NAMALWA (cell line): ENCODE measurements at places on chromosomes 13 and 19.

DNA sequence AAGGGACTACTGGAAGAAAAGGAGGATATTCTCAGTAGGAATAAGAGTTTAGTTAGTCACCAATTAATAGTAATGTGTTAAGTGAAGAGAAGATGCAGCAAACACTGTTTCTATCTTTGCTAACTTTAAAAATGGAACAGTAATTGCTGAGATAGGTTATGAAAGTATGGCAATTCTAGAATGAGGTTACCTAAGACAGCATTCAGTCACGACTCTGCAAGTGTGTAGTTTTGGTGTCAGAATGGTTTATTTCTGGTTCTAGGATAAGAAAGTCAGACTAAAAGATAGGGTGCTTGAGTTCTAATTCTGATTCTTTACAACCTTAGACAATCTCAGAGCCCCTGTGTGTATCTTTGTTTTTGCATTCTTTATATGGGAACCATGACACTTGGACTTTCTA is 138.1 kb downstream of the POU4F1 start:
- no peak for DNase-seq

GRCh38 chr13:103926118-103926517 is 859.9 kb upstream of the SLC10A2 start:
- DNase-seq = no peak

DNA sequence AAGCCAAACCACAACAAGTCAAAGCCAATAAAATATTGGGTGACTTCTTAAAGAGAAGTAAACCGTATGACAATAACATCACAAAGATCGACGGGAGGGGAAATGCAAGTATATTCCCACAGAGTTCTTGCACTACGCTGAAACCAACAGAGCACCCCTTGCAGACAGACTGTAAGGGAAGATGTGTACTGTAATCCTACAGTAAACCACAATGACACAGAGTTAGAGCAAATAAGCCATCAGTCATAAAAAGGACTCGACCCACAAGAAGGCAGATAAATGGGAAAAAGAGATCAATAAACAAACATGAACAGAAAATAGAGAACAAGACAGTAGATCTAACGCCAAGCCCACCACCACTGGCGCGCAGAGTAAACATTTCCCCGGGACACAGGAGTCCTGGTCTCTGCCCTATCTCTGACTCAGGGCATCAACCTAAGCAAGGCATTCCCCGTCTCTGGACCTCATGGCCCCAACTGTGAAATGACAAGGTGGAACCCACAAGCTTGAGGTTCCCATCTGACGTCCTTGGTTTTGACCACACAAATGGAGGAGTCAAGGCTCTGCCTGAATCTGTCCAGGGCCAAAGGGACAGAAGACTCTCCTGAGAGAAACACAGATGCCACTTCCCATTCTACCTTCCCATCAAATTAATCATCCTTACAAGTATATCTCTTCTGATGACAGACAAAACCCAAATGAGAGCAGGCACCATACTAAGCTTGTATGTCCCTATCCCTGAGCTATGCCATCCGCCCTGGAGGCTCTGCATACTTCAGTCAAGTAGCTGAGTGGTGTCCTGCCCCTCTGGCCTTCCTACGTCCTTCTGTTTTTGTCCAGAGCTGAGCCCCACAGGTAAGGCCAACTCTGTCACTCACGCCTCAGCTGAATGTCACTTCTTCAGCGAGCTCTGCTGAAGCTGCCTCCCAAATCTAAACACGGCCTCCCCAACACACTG is 15.0 kb downstream of the SAFB2 start:
- no peak for DNase-seq

GRCh38 chr19:48639483-48640375 is 2.5 kb upstream of the DBP start:
- no peak for DNase-seq

DNA sequence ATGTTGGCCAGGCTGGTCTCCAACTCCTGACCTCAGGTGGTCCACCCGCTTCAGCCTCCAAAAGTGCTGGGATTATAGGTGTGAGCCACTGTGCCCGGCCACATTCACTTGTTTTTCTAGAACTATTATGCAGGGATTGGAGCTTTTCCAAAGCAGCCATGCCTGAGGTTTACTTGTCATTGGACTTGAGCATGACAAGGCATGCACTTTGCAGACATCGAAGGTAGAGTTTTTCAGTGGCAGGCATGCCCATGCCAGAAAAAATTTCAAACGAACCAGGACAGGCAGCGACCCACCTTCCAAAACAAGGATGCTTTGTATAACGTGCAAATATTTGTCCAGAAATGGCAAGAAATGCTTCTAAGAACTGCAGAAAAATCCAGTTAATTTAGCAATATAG is 17.7 kb downstream of the PNMA8A start:
- DNase-seq = no peak

GRCh38 chr13:37868691-37869505 is 674 bp downstream of the TRPC4 start:
- DNase-seq = no peak

DNA sequence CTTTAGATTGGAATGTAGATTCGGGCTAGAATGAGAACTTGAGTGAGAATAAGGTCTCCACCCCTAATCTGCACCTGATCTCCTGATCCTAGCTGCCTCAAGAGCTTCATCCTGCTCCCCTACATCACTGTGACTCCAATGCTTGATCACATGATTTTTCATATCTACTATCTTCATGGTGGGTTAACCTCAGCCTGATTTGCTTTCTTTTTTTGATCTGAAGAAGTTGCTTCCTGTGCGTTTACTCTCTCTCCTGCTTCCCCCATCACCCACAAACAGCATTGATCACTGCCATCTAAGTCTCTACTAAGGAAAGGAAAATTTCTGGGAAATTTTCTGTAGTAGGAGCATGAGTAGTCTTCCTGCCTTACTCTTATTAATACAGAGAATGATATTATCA is 1542.1 kb upstream of the SLC10A2 start:
- no peak for DNase-seq

DNA sequence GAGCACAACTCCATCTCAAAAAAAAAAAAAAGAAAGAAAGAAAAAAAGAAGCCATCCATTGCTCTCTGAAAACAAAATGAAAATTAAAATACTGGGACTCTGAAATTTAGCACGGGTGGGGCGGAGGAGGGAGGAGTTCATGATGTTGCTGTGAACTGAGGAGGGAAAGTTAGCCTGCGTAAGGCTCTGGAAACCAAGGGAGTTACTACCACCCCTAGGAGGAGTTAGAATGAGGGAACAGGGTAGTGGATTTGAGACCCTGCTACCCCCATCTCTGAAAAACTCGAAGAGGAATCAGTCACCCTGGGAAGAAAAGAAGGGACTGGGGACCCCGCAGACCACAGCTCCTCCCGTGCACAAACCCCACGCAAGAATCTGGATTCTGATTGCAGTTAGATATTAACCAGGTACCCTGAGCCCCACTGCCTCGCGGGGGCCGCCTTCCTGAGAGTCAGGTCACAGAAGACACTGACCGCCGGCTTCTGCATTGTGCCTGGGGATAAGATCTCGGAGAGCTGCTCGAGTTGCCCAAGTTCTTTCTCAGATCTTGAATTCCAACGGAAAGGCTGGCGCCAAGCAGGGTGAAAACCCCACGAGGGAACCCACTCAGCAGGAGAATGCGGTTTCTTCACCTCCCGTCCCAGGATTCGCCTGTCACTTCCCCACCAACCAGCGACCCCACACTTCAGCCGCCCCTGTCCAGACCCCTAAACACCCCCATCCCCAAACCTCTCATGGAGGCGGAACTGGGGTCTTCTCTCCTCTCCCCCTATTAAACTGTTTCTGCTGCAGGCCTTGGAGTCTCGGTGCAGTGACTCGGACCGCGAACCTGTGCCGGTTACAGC is 870 bp downstream of the ZNF442 start:
- no peak for DNase-seq

GRCh38 chr19:38039966-38040365 is 133.0 kb downstream of the SIPA1L3 start:
- DNase-seq = no peak

GRCh38 chr13:111337206-111337605 is 16.8 kb downstream of the TEX29 start:
- DNase-seq = no peak

DNA sequence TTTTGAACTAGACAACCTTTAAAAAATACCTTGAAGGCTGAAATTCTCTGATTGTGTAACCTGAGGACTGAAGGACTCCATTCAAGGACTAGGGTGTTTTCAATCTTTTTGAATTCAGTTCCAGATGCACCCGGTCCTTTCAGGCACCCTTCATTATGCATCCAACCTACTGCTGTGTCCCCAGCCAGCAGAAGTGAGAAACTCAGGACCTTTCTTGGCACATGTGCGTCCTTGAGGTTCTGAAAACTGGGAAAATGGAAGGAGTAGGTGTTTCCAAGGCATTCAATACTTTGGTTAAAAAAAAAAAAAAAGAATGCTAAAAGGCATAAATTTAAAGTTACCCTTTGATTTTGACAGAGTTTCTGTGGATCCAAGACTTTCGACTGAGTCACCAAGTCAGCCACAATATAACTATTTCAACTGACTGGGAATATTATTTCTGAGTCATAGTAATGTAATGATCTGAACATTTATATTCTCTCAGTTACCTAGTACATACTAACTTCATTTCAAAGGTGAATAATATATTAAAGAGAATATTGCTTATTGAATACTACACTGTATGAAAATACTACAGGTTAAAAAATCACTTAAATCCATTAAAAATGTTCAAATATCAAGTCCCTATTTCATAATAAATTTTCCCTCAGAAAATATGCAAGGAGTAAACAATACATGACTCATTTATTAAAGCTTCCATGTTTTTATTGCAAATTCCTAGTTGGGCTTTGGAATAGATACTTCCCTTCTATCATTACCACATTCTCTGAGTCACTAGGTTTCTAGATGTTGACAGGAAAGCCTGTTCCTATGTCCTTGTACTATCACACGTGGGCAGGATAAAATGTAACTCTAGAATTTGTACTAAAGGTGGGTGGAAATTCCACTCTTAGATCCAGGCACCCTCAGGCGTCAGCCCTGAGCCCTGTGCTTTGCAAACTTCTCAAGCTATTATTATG is 2.4 kb upstream of the ITGBL1 start:
- no peak for DNase-seq

GRCh38 chr19:16024266-16025107 is 51.8 kb upstream of the TPM4 start:
- no peak for DNase-seq

GRCh38 chr13:34263681-34264080 is 445.7 kb downstream of the RFC3 start:
- no peak for DNase-seq

DNA sequence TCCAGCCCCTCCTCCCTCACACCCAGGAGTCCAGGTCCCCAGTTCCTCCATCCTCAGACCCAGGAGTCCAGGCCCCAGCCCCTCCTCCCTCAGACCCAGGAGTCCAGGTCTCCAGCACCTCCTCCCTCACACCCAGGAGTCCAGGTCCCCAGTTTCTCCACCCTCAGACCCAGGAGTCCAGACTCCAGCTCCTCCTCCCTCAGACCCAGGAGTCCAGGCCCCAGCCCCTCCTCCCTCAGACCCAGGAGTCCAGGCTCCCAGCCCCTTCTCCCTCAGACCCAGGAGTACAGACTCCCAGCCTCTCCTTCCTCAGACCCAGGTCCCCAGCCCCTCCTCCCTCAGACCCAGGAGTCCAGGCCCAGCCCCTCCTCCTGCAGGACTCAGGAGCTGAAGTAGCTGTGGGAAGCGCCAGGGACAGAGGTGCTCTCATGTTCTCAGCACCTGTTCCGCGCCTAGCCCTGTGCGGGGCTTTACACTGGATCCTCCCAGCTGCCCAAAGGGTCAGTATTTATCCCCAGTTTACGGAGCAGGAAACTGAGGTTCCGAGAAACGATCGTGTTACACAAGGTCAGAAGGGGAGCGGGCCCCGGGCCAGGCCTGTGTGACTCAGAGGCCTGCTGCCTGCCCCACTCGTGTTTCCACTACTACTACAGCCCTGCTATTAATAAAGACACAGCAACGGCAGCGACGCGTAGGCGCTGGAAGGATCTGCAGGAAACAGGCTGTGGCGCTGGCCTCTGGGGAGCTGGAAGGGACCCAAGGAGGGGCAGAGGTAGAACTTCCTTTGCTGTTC is 1.7 kb upstream of the SBK3 start:
- DNase-seq = no peak

GRCh38 chr13:92436924-92437323 is 789.7 kb upstream of the GPC6 start:
- DNase-seq = no peak

DNA sequence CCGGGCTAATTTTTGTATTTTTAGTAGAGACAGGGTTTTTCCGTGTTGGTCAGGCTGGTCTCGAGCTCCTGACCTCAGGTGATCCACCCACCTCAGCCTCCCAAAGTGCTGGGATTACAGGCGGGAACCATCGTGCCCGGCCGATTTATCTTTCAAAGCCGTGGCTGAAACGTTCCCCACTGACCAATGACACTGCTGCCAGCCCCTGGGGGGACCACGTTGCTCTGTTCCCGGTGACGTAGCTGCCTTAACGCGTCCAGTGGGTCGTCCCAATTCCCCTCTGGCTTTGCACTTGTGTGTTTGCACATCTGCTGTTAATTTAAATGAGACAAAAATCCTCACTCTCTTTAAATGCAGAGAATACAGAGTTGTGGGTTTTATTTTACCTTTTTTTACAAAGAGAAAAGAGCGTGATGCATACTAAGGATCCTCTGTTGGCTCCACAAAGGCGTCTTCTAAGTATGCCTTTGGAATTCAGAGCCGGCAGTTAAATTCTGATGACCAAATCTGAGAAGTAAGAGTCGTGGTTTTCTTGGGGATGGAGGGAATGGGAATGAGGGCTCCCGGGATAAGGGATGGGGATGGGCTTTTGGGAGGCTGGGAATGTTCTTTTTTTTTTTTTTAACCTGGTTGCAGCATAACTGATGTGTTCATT is 18.6 kb upstream of the LMTK3 start:
- no peak for DNase-seq

- no peak for DNase-seq
These were observed 187.9 kb upstream of the TSHZ3 start for GRCh38 chr19:31537136-31537535.

DNA sequence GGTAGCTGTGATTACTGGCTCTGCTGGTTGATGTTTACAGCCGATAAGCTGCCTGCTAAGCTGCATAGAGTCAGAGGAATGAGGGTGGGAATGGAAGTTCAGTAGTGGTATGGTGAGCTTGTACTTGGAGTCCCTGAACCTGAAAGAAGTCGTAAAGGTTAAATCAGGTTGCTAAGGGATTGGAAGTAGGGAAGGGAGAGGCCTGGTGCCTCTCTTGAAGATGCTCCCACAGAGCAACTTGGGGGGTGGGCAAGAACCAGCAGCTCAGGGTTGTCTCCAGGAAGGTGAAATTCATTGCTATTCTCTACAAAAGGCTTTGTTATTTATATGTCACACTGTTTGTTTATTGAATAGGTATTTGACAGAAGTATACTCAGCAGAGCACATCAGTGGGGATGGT is 73.8 kb upstream of the OLFM4 start:
- no peak for DNase-seq

- DNase-seq = peak; percentile 78
These were observed 2236.5 kb downstream of the PCDH9 start for GRCh38 chr13:64993514-64994164.

- no peak for DNase-seq
These were observed 318.8 kb downstream of the SPRY2 start for GRCh38 chr13:80022146-80022545.

DNA sequence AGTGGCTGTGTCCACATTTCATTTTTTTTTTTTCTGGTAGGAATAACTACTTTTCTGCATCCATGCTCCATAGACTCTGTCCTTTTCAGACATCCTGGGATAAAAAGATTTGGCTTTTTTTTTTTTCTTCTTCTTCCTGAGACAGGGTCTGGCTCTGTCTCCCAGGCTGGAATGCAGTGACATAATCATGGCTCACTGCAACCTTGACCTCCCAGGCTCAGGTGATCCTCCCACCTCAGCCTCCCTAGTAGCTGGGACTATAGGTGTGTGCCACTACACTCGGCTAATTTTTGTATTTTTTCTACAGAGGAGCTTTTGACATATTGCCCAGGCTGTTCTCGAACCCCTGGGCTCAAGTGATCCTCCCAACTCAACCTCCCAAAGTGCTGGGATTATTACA is 4.1 kb upstream of the ICAM3 start:
- DNase-seq = no peak
